ENCODE measurements at places on chromosomes 3 and 15.

- no peak for DNase-seq
Observed at GRCh38 chr15:85890620-85890980, 95.9 kb upstream of the KLHL25 start.

DNA sequence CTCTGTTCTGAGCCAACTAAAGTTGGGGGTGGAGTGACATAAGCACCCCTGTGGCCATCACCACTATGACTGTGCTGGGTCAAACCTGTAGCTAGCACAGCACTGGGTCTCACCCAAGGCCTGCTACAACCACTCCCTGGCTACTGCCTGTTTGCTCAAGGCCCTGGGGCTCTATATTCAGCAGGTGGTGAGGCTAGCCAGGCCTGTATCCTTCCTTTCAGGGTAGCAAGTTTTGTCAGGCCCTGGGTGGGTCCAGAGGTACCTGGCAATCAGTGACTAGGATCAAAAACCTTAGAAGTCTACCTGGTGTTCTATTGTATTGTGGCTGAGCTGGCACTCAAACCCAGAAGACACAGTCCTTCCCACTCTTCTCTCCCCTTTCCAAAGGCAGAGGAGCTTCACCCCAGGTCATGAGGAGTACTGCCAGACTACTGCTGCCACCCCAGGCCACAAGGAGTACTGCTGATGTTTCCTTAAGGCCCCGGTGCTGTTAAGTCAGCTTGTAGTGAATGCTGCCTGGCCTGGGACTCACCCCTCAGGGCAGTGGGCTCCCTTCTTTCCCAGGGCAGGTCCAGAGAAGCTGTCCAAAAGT, 170.8 kb downstream of the IGSF11 start:
- no peak for DNase-seq

- DNase-seq = no peak
Observed at GRCh38 chr3:8436661-8437287, 64.8 kb upstream of the LMCD1 start.

DNA sequence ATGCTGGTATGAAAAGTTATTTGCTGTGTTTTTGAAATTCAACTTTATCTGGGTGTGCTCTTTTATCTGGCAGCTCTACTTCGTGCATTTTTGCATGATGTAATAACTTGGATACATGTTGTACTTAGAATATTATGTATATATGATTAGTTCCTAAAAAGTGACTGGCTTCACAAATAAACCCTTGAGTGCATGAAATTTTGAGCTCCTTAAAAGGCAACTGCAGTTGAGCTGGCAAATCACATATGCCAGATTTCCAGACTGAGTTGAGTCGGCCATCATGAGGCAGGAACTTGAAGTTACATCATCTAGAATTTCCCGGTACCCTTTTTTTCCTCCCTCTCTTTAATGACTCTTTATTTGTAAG, 162.5 kb downstream of the FNDC3B start:
- DNase-seq = no peak

GRCh38 chr3:43496740-43497375, 125.0 kb downstream of the ANO10 start:
- DNase-seq = no peak

GRCh38 chr3:190008432-190008831, 112.3 kb downstream of the P3H2 start:
- no peak for DNase-seq

GRCh38 chr3:172717493-172718088, 6.7 kb upstream of the NCEH1 start:
- no peak for DNase-seq

- no peak for DNase-seq
Observed at GRCh38 chr3:135691240-135691639, 274.3 kb upstream of the PPP2R3A start.

DNA sequence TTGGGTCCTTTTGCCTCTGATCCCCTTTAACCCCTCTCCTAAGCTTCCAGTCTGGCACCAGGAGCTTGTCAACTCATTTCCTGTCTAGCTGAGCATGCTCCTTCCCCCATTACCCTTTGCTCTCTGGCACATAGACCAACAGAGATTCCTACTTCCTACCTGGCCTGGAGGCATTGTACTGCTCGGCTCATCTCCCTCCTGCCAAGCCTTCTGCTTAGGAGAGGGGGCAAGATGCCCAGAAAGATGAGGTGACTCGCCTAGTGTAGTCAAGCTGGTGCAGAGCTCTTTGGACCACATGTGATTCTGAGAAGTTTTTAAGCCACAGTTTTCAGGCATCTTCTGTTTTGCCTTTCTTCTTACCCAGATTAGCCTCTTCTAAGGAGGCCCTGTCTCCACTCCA, 95.4 kb downstream of the ZNF621 start:
- no peak for DNase-seq

GRCh38 chr3:128508852-128509251, 15.9 kb upstream of the GATA2 start:
- no peak for DNase-seq

DNA sequence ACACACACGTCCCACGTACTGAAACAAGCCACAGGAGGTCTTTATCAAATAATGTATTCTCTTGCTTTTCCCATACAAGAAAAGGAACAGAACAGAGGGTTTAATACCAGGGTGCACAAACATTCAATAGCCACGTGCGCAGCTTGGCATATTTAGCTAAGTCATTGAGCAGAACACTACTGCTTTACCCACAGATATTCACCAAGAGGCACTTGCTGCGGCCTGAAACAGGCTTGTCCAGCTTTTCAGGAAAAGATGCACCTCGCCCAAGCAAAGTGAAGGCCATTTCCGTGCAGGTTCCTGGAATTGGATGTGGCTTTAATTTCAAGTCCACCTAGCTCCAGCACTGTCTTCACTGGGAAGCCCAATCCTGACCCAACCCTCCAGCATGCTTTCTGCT, 17.6 kb downstream of the ZDHHC3 start:
- DNase-seq = no peak

DNA sequence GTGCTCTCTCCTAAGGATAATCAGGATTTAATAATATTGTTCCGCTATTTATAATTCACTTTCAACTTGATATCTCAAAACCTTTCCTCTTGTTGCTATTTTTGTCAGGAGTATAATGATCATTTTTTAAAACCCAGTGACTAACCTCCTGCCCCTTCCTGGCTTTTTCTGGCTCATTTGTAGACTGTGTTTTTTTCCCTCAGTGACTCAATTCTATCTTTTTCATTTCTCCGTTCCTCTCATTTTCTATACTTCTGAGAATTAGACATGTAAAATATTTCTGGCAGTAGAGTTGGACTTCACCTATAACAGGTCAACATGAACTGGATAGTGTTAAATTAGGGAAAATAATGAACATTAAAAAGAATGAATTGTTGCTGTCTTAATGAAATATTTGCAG, 490.7 kb downstream of the EDEM1 start:
- DNase-seq = no peak

DNA sequence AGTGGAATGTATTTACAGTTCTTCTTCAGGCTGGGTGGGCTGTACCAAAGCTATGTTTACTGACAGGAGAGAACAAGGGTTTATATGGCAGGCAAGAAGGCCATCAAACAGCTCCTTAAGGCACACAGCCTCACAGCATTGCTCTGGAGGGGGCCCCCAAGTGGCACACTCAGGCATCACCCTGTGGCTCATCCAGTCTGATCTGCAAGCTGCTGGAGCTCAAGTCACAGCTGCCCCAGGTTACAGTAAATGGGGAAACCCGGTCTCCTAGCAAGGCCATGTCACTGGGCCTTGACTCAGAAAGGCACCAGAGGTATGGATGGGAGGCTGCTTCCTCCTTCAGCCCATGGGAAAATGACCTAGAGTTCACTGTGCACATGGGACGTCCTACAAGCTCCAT, 67.5 kb downstream of the TFG start:
- DNase-seq = no peak

- DNase-seq = no peak
Observed at GRCh38 chr3:115788921-115789470, 165.7 kb downstream of the GAP43 start.

- no peak for DNase-seq
Observed at GRCh38 chr15:50825946-50826345, 60.4 kb upstream of the SPPL2A start.

DNA sequence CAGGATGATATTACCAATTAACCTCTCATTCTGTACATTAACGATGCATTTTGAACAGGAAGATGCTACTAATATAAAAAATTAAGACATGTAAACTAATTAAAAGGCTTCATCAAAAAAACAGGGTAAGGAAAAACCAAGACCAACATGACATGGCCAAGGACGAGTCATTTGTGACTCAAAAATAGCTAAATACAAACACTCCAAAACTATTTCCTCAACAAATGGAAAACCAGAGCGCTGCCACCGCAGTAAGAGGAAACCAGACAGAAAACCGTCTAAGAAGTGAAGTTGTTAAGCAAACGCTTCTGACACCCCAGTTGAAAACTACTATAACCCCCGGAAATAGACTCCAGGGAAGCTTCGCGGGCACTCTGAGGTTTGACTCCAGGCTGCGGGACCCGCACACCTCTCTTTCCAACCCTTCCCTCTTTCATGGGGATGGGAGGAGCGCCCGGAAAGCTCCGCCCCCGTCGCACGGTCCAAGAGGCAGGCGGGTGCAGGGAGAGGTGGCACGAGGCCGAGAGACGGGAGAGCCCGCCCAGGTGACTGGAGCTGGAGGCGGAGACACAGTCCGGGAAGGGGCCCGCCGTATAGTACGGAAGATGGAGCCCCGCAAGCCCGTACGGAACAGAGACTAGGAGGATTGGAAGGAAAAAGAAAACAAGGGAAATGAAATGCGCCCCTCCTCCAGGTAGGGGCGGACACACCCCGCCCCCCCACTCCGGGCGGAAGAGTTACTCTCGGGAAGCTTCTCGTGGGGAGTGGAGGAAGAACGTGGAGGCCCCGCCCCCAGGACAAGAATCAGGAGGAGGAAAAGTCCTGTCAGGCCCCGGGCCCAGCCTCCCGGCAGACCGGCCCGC, 708 bp downstream of the DCAF1 start:
- peak; percentile 97 for DNase-seq

DNA sequence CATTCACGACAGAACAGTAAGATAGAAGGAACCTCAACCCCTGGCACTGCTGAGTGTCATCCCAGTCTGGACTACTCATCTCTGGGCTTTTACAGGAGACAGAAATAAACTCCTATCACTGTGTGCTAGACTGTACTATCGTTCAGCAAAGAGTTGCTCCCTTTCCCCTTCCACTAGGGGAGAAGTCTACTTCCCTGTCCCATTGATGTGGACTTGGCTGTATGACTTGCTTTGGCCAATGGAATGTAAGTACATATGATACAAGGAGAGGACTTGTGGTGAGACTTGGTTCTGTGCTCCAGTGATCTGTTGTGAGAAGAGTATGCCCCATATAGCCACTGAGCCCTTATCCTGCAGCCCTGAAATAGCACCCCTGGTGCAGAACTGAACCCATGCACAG, 5.3 kb upstream of the KIF7 start:
- DNase-seq = no peak

DNA sequence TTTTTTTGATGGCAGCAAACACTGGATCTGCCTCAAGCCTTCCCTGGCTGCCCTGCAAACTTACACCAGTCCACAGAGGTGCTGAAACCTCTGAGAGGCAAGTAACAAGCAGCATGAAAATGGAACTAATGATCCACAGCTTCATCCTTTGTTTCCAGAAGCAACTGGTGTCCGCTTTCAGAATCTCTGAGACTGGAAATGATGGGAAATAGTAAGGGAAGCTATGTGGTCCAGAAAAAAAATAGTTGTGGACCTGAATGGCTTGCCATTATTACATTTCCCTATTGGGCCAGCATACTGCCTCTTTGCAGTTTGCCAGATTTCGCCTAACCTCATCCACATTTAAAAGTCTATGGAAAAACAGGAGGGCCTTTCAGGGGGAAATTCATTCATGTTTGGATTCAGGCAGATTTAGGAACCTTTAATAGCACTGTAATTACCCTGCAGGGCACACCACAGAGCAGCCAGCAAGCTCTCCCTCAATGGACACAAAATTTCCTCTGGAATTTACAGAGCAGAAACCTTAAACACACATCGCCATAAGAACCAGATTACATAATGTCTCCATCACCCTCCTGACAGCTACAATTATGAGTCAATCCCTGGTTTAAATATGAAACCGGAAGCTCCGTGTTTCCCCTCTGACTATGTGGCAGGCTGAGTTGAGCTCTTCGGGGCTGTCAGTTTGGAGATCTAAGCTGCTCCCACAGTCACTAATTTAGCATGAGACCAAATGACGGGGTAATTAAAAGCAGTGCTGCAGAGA, 134.4 kb downstream of the TMCO5A start:
- DNase-seq = no peak
